ENCODE measurements at places on chromosomes 3 and 15.

- DNase-seq = peak; percentile 70
Observed at GRCh38 chr3:119579366-119580066, at the start of gene ADPRH. ADPRH (plus strand) TSS chr3:119579492; CDS start chr3:119582170, 2,678 bp downstream.

DNA sequence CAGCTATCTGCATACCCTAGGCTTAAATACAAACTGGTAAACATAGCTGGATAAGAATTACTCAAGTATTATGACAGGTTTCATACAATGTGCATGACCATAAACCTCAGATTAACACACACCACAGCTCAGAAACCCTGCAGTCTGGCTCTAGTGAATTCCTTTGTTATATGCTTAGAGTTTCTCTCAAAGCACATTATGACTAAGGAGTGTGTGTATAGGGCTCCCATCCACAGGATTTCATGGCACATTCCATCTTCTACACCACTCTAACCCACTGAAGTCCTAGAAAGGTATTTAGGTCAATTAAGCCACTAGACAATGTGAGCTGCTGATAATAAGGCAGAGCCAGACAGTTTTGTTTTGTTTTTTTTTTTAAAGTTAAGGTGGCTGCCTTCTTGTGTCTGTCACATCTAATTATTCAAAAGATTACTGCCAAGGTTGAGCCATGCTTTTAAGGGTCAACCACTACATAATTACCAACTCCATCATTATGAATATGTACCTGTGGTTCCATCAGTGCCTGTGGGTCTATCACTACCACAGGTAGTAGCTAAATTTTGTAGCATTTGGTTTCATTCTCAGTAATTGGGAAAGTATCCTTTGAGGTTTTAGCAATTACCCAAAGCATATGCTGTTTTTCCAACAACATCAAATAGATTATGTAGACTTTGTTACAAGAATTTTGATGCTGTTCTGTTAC lies 107.0 kb downstream of the ALCAM start:
- no peak for DNase-seq

DNA sequence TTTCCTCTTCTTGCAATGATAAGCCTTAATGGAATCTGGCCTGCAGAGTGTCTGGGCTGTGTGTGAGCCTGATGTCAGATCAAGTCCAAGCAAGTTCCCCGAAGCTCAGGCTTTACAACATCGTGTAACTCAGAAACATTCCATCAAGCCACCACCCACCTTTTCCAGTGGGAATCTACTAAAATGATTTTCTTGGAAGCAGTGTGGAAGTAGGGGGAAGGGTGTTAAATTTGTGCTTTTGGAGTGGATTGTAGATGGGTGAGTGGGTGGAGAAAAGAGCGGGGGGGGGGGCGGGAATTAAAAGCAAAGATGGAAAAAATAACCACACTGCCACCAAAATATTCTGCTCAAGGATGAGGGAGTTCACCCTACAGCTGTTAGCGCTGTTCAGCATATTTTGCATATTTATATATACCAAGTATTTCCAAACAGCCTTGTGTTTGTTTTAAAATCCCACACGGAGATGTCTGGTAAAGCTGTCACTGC lies 53.6 kb downstream of the VGLL3 start:
- no peak for DNase-seq

- peak; percentile 60 for DNase-seq
Observed at GRCh38 chr15:86743283-86743903, 663.7 kb downstream of the AGBL1 start.

- no peak for DNase-seq
Observed at GRCh38 chr3:57755368-57755675, 787 bp upstream of the SLMAP start.

GRCh38 chr15:95497634-95498033 lies 832.9 kb upstream of the NR2F2 start:
- DNase-seq = no peak

DNA sequence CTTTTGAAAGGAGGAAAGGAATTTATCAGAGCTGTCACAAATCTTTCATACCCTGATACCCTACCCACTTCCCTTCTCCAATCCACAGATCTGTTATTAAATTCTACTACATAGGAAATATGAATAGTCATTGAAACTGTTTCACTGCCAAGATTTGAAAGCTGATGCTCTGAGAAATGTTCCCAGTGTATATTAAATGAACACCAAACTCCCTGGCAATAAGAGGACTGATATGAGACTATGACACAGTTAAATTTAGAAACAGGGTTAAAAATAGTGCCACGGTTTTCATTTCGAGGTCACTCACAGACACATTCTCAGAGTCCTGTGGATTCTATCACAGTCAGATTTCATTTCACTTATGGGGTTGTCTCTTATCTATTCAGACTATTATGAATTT lies 27.2 kb upstream of the GBE1 start:
- DNase-seq = no peak

- no peak for DNase-seq
Observed at GRCh38 chr3:31713816-31714215, 181.1 kb downstream of the STT3B start.

DNA sequence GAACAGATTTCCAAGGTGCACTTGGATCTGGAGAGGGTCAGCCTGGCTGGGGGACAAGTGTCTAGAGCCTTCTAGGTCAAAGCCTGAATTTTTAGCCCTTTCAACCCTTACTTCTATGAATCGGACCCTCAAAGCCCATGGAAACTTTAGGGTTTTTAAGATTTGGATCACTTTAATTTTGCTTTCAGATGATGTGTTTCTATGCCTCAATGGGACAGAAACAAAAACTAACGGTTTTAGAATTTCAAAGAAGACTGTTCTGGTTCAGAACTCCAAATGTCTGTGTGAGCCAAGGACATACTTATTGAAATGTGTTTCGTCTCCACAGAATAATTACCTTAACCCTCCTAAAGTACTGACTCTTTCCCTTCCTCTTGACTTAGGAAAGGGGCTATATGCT lies 266.7 kb downstream of the LRTM1 start:
- no peak for DNase-seq

DNA sequence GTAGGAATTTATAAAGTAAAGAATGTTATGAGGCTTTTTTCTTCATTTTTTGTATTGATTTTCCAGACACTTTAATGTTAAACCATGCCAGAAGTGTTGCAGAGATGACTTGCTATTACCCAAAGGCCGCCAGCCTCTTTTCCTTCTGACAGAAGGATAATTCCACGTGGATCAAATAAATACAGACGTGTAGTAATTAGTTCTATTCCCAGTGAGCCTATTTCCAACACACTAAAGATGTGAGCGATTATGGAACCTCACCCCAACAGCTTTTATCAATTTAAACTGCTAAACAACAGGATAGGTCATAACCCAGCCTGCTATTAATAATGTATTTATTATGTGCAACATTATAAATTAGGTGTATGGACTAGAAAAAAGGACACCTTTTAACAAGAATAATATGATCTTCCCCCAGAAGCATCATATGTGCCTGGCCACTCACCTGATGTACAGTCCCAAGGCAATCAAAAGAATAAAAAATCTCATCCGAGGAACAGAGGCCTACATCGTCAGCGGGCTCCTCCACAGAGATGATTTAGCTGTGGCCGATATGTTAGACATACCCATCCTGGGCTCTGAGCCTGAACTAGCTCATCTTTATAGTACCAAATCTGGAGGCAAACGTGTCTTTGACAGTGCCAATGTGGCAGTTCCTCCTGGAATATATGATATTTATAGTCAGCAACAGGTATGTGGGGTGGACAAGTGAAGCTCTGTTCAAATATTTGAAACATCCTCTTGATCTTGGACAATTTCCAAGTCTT lies 125.9 kb upstream of the C15orf61 start:
- DNase-seq = no peak

- no peak for DNase-seq
Observed at GRCh38 chr3:15645246-15645645, 43.7 kb downstream of the BTD start.

- no peak for DNase-seq
Observed at GRCh38 chr3:189771842-189772450, 140.8 kb downstream of the TP63 start.

DNA sequence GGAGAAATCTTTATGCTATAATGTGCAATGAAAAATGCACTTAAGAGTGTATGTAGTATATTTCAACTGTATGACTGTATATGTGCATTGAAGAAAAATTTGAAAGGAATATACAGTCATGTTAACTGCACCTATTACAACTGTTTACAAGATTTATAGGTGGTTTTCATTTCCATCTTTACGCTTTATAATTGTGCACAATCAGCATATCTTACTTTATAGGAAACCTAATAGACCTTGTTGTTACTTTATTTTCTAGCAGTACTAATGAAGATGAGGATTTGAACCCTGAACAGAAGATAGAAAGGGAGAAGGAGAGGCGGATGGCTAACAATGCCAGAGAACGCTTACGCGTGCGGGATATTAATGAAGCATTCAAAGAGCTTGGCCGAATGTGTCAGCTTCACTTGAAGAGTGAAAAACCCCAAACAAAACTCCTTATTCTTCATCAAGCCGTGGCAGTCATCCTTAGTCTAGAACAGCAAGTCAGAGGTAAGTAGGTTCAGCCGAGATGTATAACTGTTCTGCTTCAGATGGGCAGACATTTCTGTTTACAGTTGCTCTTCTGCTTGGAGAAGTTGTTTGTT lies 103.4 kb upstream of the CGNL1 start:
- DNase-seq = no peak

GRCh38 chr3:98809557-98809956 lies 46.4 kb downstream of the ST3GAL6 start:
- no peak for DNase-seq

- DNase-seq = no peak
Observed at GRCh38 chr3:148992635-148993255, 1.4 kb downstream of the GYG1 start.

DNA sequence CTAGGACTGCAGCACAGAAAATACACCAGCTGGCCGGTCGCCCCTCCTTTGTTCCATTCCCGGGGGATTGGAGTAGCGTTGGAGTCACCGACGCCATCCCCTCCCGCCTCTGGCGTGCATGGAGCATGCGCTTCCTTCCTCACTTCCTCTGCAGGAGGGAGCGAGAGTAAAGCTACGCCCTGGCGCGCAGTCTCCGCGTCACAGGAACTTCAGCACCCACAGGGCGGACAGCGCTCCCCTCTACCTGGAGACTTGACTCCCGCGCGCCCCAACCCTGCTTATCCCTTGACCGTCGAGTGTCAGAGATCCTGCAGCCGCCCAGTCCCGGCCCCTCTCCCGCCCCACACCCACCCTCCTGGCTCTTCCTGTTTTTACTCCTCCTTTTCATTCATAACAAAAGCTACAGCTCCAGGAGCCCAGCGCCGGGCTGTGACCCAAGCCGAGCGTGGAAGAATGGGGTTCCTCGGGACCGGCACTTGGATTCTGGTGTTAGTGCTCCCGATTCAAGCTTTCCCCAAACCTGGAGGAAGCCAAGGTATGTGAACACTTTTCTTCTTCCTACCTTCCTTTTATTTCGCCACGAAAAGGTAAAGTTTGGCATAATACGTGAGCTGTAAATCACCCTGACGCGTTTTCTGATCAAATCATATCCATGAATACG lies at the start of gene SCG3:
TSS of gene SCG3 (plus strand) at position 201 of the 661 bp plus-strand sequence. CDS start at position 454, 253 bp downstream.
- peak; percentile 64 for DNase-seq

DNA sequence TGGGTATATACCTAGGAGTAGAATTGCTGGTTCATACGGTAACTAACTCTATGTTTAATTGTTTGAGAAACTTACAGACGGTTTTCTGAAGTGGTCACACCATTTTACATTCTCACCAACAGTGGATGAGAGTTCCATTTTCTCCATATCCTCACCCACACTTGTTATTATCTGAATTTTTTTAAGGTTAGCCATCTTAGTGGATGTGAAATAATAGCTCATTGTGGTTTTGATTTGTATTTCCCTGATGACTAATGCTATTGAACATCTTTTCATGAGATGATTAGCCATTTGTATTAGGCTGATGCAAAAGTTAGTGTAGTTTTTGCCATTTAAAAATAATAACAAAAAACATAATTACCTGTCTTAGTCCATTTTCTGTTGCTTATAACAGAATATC lies 18.6 kb downstream of the CSTA start:
- DNase-seq = no peak

GRCh38 chr15:79025201-79025600 lies 65.4 kb downstream of the RASGRF1 start:
- no peak for DNase-seq

- no peak for DNase-seq
Observed at GRCh38 chr3:35663471-35663870, 24.1 kb downstream of the ARPP21 start.

DNA sequence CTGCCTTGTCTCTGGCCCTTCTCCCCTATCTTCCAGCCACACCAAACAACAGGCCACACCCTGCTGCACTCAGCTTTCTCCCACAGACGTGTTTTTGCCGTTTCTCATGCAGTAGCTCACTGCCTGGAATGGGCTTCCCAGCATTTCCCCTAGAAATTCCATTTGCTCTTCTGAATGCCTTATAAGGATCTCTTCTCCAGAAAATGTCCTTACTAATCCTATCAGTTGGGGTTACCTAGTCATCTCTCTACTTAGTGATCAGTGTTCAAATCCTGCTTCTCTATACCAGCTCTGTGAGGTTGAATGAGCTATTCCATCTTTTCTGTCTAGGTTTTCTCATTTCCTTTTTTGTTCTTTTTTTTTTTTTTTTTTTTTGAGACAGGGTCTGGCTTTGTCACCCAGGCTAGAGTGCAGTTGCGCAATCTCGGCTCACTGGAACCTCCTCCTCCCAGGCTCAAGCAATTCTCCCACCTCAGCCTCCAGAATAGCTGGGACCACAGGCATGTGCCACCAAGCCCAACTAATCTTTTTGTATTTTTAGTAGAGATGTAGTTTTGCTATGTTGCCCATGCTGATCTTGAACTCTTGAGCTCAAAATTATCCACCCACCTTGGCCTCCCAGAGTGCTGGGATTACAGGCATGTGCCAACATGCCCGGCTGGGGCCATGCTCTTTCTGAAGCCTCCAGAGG lies 98.2 kb upstream of the CHD2 start:
- DNase-seq = no peak

DNA sequence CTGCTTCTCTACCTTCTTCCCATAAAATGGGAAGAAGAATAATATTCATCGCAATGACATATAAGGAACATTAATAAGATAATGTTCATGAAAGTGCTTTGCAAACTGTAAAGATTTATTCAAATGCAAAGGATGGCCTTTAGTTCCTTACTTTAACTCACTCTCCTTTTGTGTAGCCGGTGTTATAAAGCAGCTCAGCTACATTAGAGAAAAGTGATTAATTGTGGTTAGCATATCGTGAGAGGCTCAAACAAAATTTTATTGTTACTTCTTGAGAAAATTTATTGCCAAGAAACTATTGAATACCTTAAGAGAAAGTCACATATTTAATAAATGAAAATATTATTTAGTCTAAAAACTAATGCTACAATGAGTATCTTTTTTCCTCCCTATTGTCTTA lies 250.7 kb upstream of the NR2E3 start:
- no peak for DNase-seq

- DNase-seq = no peak
Observed at GRCh38 chr15:84685304-84685703, 27.3 kb upstream of the NMB start.

All from activated naive CD4-positive, alpha-beta T cell treated with Interleukin-2 at 50 U/mL for 16 hours (primary cell).